Osteoblast (primary cell): ENCODE measurements at places on chromosomes 12 and 14. TPM values are rescaled to one million over a fixed set of nuclear protein-coding genes. Genes with fewer than 3 reads are reported as not detected.

Gene C12orf50
- total RNA-seq: under 0.01 TPM in 1 of 2 replicates, not detected in the other

GRCh38 chr14:33906968-33907367, 43.9 kb downstream of the EGLN3 start:
- no peaks in the 10 kb centered on the region for H3K27me3 ChIP-seq
- H3K27ac ChIP-seq: no peak overlapping the region
- H3K4me1 ChIP-seq: no peaks in the 10 kb centered on the region
- no peak for DNase-seq

GRCh38 chr14:99381688-99382060, 99.0 kb downstream of the SETD3 start:
- H3K4me1 ChIP-seq: no peaks in the 10 kb centered on the region
- H3K27ac ChIP-seq: no peak overlapping the region
- no peak for DNase-seq
- H3K4me3 ChIP-seq: no peak overlapping the region
- H3K27me3 ChIP-seq: peaks cover 22% of the 10 kb centered on the region

Gene SPX
- 1.2 and 2.9 TPM in 2 replicates for total RNA-seq

DNA sequence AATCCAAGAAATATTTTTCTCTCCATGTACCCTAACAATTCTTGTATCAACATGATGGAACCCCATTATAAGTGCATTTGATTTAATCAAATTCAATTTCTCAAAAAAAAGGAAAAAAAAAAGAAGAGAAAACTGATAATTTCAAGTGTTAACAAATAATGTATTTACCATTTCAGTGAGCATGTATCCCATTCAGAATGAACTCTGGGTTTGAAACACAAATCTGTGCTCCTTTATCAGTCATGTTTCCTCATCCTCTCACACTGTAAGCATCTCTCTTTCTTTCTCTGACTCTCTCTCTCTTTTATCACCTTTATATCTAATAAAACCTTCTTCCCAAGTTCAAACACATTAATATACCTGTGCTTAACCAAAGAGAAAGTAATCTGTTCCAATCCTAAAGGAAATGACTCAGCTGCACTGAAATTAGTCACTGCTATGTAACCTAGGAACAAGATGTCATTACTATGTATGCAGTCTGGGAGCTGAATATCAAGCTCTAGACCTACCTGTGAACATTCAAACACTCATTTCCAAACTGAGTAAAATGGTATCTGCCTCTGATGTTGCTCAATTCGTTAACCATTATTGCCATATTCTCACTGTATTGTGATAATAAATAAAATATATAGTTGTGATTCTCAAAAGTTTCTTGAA, 135.0 kb upstream of the LRIG3 start:
- H3K4me1 ChIP-seq: peaks cover 5% of the 10 kb centered on the region
- H3K27me3 ChIP-seq: no peaks in the 10 kb centered on the region

- H3K27me3 ChIP-seq: no peaks in the 10 kb centered on the region
- DNase-seq: no peak
- H3K4me3 ChIP-seq: no peak overlapping the region
- H3K27ac ChIP-seq: no peak overlapping the region
These were observed 55.5 kb upstream of the NPAS3 start for GRCh38 chr14:32883188-32883587.

Gene KRT72
- total RNA-seq: not detected in 2 replicates

DNA sequence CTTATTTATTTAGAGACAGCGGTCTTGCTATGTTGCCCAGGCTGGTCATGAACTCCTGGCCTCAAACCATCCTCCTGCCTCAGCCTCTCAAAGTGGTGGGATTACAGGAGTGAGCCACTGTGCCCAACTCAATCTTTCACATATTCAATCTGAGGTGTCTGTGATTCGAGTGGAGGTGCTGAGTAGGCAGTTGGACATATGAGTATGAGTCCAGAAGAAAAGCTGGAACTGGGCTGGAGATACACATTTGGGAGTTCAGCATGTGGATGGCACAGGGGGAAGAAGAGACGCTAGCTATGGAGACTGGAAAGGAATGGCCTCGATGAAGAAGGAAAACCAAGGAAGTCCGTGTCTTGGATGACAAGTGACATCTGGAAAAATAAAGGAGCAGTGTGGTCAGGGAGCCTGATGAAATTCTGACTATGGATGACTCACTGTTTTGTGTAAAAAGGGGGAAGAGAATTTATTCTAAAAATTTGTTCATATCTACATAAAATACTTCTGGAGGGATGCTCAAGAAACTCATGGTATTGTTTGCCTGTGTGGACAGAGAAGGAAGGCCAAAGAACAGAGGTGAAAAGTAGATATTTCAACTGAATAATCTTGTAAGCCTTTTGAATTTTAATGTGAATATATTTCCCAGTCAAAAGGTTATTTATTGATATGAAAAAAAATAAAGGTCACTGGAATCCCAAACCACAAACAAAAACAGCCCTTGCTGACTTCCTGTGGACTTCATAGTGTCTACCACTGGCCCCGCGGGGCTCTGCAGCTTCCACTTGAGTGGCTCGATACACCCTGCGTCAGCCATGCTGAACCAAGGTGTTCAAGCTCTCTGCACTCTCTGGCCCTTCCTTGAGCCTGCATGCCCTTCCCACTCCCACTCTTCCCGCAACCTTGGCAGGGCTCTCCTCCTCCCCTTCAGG, 8.9 kb upstream of the LTA4H start:
- no peak overlapping the region for H3K27ac ChIP-seq
- no peaks in the 10 kb centered on the region for H3K27me3 ChIP-seq
- DNase-seq: peak; percentile 65
- H3K4me1 ChIP-seq: peaks cover 31% of the 10 kb centered on the region

DNA sequence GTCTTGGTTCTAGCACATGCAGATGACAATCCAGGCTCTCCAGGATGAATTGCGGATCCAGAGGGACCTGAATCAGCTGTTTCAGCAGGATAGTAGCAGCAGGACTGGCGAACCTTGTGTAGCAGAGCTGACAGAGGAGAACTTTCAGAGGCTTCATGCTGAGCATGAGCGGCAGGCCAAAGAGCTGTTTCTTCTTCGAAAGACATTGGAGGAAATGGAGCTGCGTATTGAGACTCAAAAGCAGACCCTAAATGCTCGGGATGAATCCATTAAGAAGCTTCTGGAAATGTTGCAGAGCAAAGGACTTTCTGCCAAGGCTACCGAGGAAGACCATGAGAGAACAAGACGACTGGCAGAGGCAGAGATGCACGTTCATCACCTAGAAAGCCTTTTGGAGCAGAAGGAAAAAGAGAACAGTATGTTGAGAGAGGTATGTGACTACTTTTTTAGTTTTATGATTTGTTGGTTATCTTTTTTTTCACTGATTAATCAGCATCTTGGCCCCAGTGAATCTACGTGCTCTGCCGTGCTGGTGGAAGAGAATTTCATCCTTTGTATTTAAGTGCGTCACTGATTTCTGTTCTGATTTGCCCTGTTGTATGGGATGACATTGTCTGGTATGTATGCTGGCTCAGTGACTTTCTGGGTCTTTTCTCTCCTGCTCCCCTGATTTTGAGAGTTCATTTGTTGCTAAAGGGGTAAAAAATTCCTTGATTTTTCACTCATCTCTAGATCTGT, 92.3 kb downstream of the ERC1 start:
- H3K27me3 ChIP-seq: no peaks in the 10 kb centered on the region
- H3K27ac ChIP-seq: peak overlapping the region; percentile 38
- H3K4me1 ChIP-seq: no peaks in the 10 kb centered on the region
- no peaks in the 10 kb centered on the region for H3K36me3 ChIP-seq
